ENCODE measurements at places on chromosomes 2 and 18. TPM values are rescaled to one million over a fixed set of nuclear protein-coding genes. Genes with fewer than 3 reads are reported as not detected.

- no peaks in the 10 kb centered on the region for H3K36me3 ChIP-seq
- no peak overlapping the region for H3K4me3 ChIP-seq
- H3K27me3 ChIP-seq: peaks cover 2% of the 10 kb centered on the region
- DNase-seq: no peak
Measured at GRCh38 chr2:101946372-101947039, 45.3 kb upstream of the IL1R2 start.

DNA sequence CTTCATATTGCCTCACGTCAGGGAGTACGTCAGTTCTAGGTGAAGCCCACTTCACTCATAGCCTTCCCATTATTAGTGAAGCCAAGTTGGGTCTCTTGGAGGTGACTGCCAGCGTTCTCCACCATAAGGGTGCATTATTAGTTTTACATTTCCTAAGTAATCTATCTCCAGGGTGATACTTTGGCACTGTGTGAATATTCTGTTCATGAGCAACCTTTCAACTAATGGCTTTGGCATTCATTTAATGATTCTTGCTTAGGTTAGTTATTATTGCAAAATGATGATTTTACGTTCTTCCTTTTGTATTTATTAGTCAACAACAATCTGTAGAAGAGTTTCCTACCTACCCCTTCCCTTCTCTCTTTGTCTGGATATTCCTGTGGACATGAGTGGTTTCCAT, 97.5 kb downstream of the MAP4K4 start:
- no peak overlapping the region for H3K27ac ChIP-seq
- H3K4me3 ChIP-seq: no peak overlapping the region
- no peaks in the 10 kb centered on the region for H3K27me3 ChIP-seq

FAM124B gene
- not detected for total RNA-seq

DNA sequence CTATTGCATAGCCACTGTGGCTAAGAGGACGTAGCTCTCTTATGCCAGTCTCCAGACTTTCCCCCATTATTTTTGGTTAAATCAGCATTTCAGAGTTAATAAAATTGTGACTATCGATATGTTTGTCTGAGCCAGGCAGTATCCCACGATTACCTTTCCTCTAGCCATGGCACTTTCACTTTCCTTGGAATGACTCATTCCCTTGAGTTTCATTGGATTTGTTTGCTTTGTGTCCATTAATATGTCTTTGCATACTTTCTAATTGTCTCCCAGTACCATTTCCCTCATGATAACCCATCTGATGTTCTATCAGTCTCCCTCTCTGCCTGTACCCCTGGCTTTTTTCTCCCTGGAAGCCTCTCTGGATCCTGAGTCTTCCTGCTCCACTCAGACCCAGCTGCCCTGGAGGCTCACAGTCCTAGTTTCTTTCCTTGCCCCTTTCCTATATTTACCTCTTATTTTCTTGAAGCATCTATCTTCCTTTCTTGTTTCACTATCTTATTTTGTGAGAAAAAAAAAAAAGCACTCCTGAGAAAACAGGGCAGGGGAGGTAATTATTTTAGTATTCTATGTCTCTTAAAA, 126.1 kb downstream of the MTX2 start:
- H3K27me3 ChIP-seq: peaks cover 8% of the 10 kb centered on the region
- H3K4me1 ChIP-seq: no peaks in the 10 kb centered on the region
- no peak overlapping the region for H3K27ac ChIP-seq
- H3K4me3 ChIP-seq: no peak overlapping the region
- no peak for DNase-seq

LYG1 gene
- 0.81 TPM for total RNA-seq

EMX1 gene
- total RNA-seq: not detected

SMYD5 gene
- total RNA-seq: 48.6 TPM

- H3K4me3 ChIP-seq: no peak overlapping the region
- no peaks in the 10 kb centered on the region for H3K36me3 ChIP-seq
- no peaks in the 10 kb centered on the region for H3K27me3 ChIP-seq
- no peaks in the 10 kb centered on the region for H3K4me1 ChIP-seq
- H3K27ac ChIP-seq: no peak overlapping the region
Measured at GRCh38 chr18:944440-944839, 39.8 kb downstream of the ADCYAP1 start.

DNA sequence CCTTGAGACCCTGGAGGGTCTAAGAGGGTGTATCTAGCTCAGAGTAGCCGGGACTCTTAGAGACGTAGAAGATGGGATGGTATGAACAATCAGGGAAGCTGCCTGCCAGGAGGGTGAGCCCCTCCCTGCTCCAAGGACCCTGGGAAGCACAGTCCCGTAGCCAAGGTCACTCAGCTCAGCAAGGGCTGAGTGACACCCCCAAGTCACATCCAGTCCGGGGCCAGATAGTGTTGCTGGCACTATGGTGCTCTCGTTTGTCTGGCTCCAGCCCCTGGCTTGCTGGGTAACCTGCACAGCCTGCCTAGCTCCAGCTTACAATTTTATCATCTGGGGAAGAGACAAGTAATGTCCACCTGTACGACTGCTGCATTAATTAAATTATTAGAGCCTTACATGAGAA, 22.3 kb downstream of the REEP1 start:
- no peaks in the 10 kb centered on the region for H3K27me3 ChIP-seq
- no peak overlapping the region for H3K27ac ChIP-seq

DNA sequence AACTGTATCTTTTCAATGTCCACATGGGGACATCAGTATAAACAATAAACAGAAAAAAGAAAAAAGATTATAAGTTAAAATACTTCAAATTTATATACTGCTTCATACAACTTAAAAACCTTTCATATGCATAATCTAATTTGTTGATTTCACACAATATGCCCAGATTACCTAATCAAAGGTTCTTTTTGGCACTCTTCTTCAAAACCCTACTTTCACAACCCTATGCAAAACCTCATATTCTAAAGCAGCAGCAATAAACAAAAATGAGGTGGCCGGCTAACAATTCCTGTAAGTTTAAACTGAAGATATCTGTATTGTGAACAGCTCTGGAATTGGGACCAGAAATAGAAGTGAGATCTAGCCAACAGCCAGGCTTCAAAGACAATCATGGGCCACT, 28.6 kb downstream of the STK17B start:
- peaks cover 90% of the 10 kb centered on the region for H3K36me3 ChIP-seq
- H3K27ac ChIP-seq: peak overlapping the region; percentile 79
- H3K27me3 ChIP-seq: no peaks in the 10 kb centered on the region
- peak overlapping the region; percentile 16 for H3K4me3 ChIP-seq

CREG2 gene
- total RNA-seq: not detected

DNA sequence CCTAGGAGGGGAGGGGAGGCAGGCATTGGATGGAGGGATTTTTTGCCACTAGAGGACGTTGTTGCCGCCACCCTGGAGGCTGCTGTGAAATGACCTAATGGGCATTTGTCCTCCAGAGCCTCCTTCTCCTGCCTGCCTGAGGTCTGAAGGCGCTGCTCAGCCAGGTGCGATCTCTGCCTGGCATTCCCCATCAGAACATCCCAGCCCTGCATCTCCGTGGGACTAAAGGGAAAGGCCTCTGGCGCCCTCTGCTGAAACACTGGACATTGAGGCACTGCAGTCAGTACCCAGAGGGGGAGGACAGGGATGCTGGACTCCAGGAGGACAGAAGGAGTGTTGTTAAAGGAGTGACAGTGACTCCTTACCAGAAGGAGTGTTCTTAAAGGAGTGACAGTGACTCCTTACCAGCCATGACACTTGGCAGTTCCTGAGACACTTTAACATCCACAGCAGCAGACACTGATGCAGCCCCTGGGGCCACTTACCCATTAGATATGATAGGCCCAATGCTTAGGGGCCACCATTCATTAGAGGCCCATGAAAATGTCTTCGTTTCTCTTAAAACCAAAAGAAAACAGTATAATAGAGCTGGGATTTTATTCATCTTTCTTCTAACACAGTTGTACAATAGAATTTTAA, 17.0 kb downstream of the THNSL2 start:
- no peak overlapping the region for H3K27ac ChIP-seq
- H3K4me3 ChIP-seq: no peak overlapping the region
- H3K4me1 ChIP-seq: peaks cover 4% of the 10 kb centered on the region
- peak; percentile 72 for DNase-seq

GRCh38 chr2:110847651-110848050, 115.3 kb downstream of the ACOXL start:
- H3K27me3 ChIP-seq: peaks cover 4% of the 10 kb centered on the region
- H3K4me3 ChIP-seq: no peak overlapping the region
- H3K4me1 ChIP-seq: peaks cover 85% of the 10 kb centered on the region
- H3K27ac ChIP-seq: peak overlapping the region; percentile 90

TUBA3E gene
- total RNA-seq: not detected

- H3K27me3 ChIP-seq: no peaks in the 10 kb centered on the region
- no peaks in the 10 kb centered on the region for H3K36me3 ChIP-seq
- H3K4me3 ChIP-seq: no peak overlapping the region
- no peak for DNase-seq
Measured at GRCh38 chr2:208511016-208511415, 104.4 kb downstream of the PTH2R start.

ANKRD30B gene
- not detected for total RNA-seq

DNA sequence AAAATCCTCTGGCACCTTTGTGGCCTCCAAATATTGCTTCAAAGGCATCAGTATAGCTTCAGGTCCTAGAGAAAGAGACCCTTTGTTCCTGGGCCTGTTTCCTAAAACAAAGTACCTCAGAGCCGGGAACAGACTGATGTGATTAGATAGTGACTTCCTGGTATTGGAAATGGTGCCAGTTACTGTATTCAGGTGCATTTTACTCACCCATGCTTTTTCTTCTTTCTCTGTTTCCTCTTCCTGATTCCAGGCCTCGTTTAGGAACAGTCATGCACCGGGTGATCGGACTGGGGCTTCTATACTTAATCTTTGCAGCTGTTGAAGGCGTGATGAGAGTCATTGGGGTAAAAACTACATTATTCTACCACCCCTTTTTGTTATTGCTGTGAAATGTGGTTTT, 34.3 kb downstream of the TMEM87B start:
- H3K27me3 ChIP-seq: no peaks in the 10 kb centered on the region
- H3K4me1 ChIP-seq: peaks cover 15% of the 10 kb centered on the region
- no peak overlapping the region for H3K27ac ChIP-seq
- no peak overlapping the region for H3K4me3 ChIP-seq

GLI2 gene
- total RNA-seq: not detected

DNA sequence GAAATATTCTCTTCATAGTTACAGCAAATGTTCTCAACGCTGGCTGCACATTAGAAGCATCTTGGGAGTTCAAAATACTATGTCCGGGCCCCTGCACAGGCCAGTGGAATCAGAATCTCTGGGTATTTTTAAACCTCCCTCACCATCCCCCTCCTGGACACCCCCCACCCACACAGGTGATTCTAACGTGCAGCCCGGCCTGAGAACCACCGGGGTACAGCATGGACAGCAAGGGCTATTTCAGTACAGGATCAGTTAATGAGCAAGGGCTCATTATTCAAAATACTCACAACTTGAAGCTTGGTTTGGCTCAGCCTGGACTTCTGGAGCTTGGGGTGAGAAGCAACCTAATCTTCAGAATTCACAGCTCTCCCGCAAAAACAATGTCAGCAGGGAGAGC, 31.4 kb downstream of the INO80C start:
- H3K4me3 ChIP-seq: no peak overlapping the region
- H3K36me3 ChIP-seq: peaks cover 5% of the 10 kb centered on the region
- no peak overlapping the region for H3K27ac ChIP-seq

GRCh38 chr2:137165968-137166367, 400.6 kb downstream of the THSD7B start:
- no peak overlapping the region for H3K27ac ChIP-seq
- no peaks in the 10 kb centered on the region for H3K36me3 ChIP-seq
- H3K4me3 ChIP-seq: no peak overlapping the region
- peaks cover 1% of the 10 kb centered on the region for H3K27me3 ChIP-seq
- DNase-seq: no peak

DNA sequence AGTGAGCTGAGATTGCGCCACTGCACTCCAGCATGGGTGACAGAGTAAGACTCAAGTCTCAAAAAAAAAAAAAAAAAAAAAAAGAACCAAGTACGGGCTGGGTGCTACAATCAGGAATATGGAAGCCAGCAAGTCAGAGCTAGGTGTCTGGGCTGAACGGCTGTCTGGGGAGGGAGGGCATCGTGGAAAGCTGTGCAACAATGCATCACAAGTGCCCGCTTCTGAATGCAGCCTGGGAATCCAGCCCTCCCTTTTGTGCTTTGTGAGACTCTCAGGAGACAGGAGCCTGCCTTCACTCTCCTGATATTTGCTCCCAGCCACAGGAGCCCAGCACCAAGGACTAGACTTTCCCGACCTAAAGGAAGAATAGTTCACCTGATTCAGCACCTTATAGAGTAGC, 124.9 kb upstream of the SMAD2 start:
- H3K4me3 ChIP-seq: no peak overlapping the region
- H3K27ac ChIP-seq: no peak overlapping the region
- peaks cover 33% of the 10 kb centered on the region for H3K27me3 ChIP-seq
- no peaks in the 10 kb centered on the region for H3K36me3 ChIP-seq

DNA sequence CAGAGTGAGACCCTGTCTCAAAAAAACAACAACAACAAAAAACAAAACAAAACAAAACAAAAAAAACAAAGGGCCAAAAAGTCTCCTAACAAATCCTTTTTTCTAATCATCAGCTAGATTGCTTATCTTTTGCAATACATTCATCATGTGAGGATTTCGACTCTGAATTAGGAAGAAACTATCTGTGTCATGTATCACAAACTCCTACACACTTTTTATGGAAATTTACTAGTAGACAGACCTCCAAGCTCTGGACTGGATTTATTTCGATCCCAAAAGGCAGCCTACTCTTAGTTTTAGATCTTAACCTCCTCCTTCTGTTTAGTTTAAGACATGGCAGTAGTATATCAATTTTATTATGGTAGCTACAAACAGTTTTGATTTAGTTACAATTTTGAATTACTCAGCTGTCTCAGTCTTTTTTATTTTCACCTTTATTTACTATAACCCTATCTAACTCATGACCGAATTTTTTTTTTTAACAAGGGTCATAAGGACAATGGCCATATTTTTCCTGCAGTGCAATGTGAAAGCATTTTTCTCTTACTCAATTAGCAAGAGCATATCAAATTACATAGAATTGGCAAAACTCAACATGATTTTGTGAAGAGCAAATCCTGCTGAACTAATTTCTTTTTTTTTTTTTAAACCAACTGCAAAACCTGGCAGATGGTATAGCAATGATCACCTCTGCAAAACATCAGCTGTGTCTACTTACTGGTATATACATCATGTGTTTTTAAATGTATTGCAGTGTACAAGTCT, 10.7 kb upstream of the CCDC88A start:
- H3K27me3 ChIP-seq: no peaks in the 10 kb centered on the region
- no peak overlapping the region for H3K4me3 ChIP-seq
- H3K27ac ChIP-seq: no peak overlapping the region

TUBA4B gene
- not detected for total RNA-seq

- H3K4me1 ChIP-seq: no peaks in the 10 kb centered on the region
- peaks cover 4% of the 10 kb centered on the region for H3K27me3 ChIP-seq
- no peak overlapping the region for H3K27ac ChIP-seq
- DNase-seq: peak; percentile 10
- H3K36me3 ChIP-seq: no peaks in the 10 kb centered on the region
- no peak overlapping the region for H3K4me3 ChIP-seq
Measured at GRCh38 chr2:149561309-149561926, 26.2 kb downstream of the MMADHC start.

- peak; percentile 15 for DNase-seq
- no peaks in the 10 kb centered on the region for H3K4me1 ChIP-seq
- H3K36me3 ChIP-seq: no peaks in the 10 kb centered on the region
Measured at GRCh38 chr2:189633392-189633811, 27.9 kb upstream of the ASNSD1 start.

GRCh38 chr2:43105586-43106558, 120.5 kb downstream of the ZFP36L2 start:
- no peak overlapping the region for H3K4me3 ChIP-seq
- no peak for DNase-seq
- H3K36me3 ChIP-seq: peaks cover 3% of the 10 kb centered on the region
- no peak overlapping the region for H3K27ac ChIP-seq
- no peaks in the 10 kb centered on the region for H3K27me3 ChIP-seq
- peaks cover 10% of the 10 kb centered on the region for H3K4me1 ChIP-seq

GRCh38 chr2:149314687-149315086, 15.7 kb upstream of the LYPD6 start:
- peaks cover 4% of the 10 kb centered on the region for H3K4me1 ChIP-seq
- H3K4me3 ChIP-seq: no peak overlapping the region

All from activated CD8-positive, alpha-beta T cell treated with anti-CD3 and anti-CD28 coated beads for 36 hours (primary cell).